ENCODE measurements at places on chromosomes 4 and X.

GRCh38 chr4:163598028-163598427 is 103.5 kb downstream of the TMA16 start:
- DNase-seq, result no peak

DNA sequence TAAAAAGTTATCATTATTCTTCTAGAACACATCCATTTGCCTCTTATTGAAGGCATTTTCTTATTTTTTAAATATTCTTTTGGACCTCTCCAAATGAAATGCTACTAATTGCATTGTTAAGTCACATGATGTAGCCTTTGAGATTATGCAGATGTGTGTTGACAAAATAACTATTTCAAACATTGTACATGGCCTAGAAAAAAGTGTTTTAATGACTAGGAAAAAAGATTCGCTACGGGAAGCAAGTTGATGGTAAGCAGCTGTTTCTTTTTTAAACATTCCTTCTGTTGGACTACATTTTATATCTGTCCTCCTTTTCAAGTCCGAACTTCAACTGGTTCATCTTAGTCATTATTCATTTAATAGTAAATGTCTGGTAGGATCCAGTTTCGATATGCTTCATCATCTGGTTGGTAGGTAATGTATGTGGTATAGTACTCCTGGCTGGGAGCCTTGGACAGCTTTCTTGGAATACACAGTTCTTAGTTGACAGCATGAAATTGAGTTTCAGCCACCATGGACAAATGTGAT is 34.3 kb upstream of the GUCY1A1 start:
- no peak for DNase-seq

- DNase-seq, result no peak
These were observed 84.3 kb upstream of the MAB21L2 start for GRCh38 chr4:150497612-150498011.

DNA sequence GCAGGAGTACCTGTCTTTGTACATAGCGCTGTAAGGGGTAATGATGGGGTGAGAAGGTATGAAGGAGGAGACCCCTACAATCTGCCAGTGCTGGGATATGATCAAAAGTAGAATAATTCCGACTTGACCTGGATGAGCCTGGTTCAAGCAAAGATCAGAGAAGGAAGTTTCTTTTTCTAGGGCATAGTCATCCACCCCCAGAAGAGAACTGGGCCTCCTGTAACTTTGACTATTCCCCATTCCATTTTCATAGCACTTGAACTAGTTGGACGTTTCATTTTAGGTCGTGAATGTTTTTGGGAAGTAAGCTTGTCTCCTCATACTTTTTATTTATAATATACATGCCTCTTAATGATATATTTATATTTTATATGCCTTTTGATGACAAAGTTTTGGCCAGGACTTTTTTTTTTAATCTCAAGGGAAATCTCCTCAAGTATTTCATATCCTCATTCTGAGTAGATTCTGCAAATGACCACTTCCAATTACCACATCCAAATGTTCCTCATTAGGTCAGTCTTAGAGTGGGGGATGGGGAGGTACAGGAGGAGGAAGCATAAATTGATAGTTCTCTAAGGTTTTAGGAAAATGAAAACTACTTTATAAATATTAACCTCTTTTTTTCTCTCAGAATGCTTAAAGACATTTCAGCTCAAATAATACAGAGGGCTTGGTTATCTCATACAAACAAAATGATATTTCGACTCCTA is 3.5 kb downstream of the CXorf58 start:
- DNase-seq, result no peak

DNA sequence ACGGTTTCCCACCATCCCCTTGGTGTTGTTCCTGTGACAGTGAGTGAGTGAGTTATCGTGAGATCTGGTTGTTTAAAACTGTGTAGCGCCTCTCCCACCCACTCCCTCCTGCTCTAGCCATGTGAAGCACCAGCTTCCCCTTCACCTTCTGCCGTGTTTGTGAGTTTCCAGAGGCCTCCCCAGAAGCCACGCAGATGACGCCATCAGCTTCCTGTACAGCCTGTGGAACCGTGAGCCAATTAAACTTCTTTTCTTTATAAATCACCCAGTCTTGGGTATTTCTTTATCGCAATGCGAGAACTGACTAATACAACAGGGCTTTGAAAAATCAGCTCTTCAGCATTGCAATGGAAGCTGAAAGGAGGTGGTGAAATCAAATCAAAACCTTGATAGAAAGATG is 50.0 kb downstream of the FGFBP1 start:
- DNase-seq, result no peak

GRCh38 chr4:153159016-153159415 is 45.2 kb upstream of the TRIM2 start:
- DNase-seq, result no peak

DNA sequence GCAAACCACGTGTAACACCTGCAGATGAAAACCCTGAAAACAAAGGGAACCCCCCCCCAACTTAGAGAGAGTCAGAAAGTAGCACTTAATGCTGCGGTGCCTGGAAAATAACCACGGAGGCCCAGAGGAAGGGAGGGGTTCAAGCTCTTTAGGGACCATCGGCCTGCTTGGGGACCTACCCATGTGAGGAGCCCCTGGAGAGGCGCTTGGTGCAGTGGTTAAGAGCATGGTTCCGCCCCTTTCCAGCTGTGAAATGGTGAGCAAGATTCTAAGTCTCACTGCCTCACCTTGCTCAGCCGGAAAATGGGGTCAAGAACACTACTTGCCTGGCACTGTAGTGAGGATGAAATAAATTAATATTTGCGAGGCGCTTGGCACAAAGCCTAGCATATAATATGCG is 13.8 kb downstream of the SLC25A5 start:
- no peak for DNase-seq

Data from fibroblast of mammary gland (primary cell).